ENCODE measurements at places on chromosomes 6 and 20. TPM values are rescaled to one million over a fixed set of nuclear protein-coding genes. Genes with fewer than 3 reads are reported as not detected.

GRCh38 chr6:52523378-52524142 is 53.3 kb downstream of the TRAM2 start:
- no peaks in the 10 kb centered on the region for H3K36me3 ChIP-seq
- peak overlapping the region; percentile 79 for H3K27ac ChIP-seq
- peaks cover 52% of the 10 kb centered on the region for H3K4me1 ChIP-seq

Gene MTFR2
- total RNA-seq, result not detected

GRCh38 chr20:49610691-49611538 is 43.0 kb upstream of the PTGIS start:
- H3K27ac ChIP-seq, result no peak overlapping the region
- no peak for DNase-seq
- H3K36me3 ChIP-seq, result no peaks in the 10 kb centered on the region
- peaks cover 7% of the 10 kb centered on the region for H3K4me1 ChIP-seq
- H3K4me3 ChIP-seq, result peak overlapping the region; percentile 45

GRCh38 chr6:51273228-51273961 is 454.7 kb downstream of the TFAP2B start:
- no peaks in the 10 kb centered on the region for H3K27me3 ChIP-seq
- H3K4me3 ChIP-seq, result no peak overlapping the region
- H3K36me3 ChIP-seq, result no peaks in the 10 kb centered on the region
- no peak for DNase-seq

Gene TBX18
- 85.4 TPM for total RNA-seq

Gene CSNK2B
- 175 TPM for total RNA-seq

- H3K27me3 ChIP-seq, result no peaks in the 10 kb centered on the region
- H3K4me3 ChIP-seq, result no peak overlapping the region
- no peaks in the 10 kb centered on the region for H3K4me1 ChIP-seq
- H3K36me3 ChIP-seq, result no peaks in the 10 kb centered on the region
These were observed 57.8 kb upstream of the NELFCD start for GRCh38 chr20:58923117-58923712.

Gene VGLL2
- total RNA-seq, result not detected

Gene KIAA1755
- 11.0 TPM for total RNA-seq

DNA sequence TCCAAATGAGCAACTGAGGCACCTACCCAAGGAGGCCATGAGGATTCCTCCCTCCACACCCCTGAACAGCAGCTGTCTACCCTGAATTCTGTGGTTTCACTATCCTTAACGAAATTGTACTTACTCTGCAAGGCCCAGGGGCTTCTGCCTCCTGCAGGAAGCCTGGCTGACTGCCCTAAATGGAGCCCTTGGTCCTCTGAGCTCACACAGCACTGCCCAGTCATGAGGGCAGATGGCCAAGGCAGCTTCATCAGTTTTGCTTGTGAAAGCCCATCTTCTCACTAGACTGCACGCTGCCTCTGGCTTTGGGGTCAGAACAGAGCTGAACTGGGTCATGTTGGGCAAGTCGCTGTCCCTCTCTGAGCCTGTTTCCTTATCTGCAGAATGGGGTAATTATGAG is 26.4 kb upstream of the SIRPA start:
- H3K27ac ChIP-seq, result no peak overlapping the region
- no peaks in the 10 kb centered on the region for H3K4me1 ChIP-seq
- H3K36me3 ChIP-seq, result no peaks in the 10 kb centered on the region
- H3K4me3 ChIP-seq, result no peak overlapping the region
- no peak for DNase-seq
- no peaks in the 10 kb centered on the region for H3K27me3 ChIP-seq

DNA sequence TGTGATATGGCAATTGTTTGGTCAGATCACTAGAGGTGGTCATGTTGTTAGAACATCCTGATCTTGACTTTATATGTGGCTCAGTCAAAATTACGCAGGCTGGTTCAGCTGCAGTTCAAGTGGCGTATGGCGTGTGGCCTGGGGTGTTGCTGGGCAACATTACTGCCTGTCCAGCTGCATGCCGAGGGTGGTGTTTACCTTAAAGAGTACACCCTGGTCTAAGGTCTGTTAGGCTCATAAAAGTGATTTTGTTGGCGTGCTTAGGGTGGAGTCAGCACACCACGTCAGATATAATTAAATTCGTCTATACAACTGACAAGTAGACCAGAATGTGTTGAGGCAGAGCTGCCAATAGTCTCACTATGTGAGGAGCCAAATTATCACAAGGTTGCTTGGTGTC is 55.6 kb upstream of the NEDD9 start:
- no peaks in the 10 kb centered on the region for H3K27me3 ChIP-seq
- no peak overlapping the region for H3K27ac ChIP-seq
- no peaks in the 10 kb centered on the region for H3K4me1 ChIP-seq

DNA sequence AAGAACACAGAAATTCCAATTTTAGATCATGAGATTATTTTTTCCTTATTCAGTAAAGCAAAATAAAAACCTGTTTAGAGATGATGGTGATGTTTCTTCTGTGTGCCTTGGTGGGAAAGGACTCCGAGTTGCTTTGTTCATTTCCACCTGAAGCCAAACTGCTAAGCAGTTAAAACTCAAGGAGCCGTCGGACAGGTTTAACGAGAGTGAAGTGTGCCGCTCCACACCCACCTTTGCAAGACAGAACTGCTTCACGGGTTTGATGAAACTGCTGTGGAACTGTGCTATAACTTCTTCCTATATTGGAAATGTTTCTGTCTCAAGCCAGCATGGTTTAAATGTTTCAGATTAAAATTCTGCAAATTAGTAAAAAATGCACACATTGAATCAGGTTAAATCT is 9.2 kb upstream of the DSP start:
- H3K36me3 ChIP-seq, result no peaks in the 10 kb centered on the region
- H3K27ac ChIP-seq, result no peak overlapping the region
- H3K27me3 ChIP-seq, result no peaks in the 10 kb centered on the region

DNA sequence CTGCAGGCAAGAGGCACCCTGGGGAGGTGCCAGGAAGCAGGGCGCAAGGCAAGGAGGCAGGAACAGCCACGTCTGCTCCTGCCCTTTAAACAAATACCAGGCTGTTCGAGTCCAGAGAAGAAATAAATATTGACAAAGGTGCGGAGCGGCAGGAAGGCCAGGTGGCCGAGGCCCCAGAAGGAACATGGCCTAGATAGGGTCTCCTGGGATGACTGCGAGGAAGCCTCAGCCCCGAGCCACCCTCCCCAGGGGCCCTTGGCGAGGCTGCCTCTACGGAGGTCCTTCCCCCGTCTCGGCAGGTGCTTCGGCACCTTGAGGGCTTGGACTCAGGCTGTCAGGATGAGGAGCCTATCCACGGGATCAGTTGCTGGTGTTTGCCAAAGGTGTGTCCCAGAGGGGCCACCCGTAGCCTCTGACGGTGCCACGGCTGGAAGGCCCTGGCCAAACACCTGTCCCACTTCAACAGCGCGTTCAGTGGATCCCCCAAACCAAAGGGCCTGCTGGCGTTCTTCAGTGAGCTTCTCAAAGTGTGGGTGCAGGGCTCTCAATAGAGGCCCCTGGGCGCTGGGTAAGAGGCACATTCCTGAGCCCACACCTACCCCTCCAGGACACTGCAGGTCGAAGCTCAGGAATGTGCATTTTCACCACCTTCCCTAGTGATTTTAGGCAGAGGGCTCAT is 39.8 kb downstream of the SNX5 start:
- no peaks in the 10 kb centered on the region for H3K4me1 ChIP-seq
- no peak for DNase-seq
- no peaks in the 10 kb centered on the region for H3K27me3 ChIP-seq
- no peak overlapping the region for H3K27ac ChIP-seq

GRCh38 chr6:97841763-97842162 is 558.7 kb upstream of the MMS22L start:
- no peaks in the 10 kb centered on the region for H3K4me1 ChIP-seq
- no peaks in the 10 kb centered on the region for H3K27me3 ChIP-seq
- no peak for DNase-seq
- H3K4me3 ChIP-seq, result no peak overlapping the region

Gene SRMS
- total RNA-seq, result not detected

- no peak overlapping the region for H3K4me3 ChIP-seq
- H3K27me3 ChIP-seq, result no peaks in the 10 kb centered on the region
- peaks cover 11% of the 10 kb centered on the region for H3K4me1 ChIP-seq
- DNase-seq, result no peak
- no peak overlapping the region for H3K27ac ChIP-seq
These were observed 25.3 kb downstream of the SRPK1 start for GRCh38 chr6:35895560-35895959.

GRCh38 chr6:81843302-81843701 is 90.8 kb upstream of the TENT5A start:
- peaks cover 18% of the 10 kb centered on the region for H3K4me1 ChIP-seq
- H3K27ac ChIP-seq, result peak overlapping the region; percentile 30
- no peaks in the 10 kb centered on the region for H3K36me3 ChIP-seq
- DNase-seq, result no peak
- no peak overlapping the region for H3K4me3 ChIP-seq

DNA sequence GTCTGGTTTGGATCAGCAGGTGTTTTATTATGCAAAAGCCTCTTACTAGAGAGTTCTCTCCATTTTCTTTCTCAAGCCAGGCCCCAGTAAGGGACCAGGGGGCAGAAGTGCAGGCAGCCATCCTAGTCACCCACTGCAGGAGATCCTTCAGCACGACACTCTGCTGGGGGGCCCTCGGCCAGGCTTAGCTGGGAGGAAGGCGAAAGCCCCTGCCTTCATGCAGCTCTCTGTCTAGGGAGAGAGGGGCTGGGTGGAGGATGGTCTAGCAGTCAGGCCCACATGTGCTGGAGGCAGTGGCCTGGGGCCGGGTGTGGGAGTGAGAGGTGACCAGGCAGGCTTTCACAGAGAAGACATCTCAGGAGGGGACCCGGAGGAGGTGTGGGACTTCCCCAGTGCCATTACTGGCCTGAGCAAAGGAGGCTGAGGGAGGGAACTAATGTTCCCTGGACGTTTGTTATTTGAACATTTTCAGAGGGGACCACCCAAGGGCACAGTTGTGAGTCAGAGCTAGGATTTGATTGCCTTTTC is 33.5 kb upstream of the VSTM2L start:
- no peak overlapping the region for H3K4me3 ChIP-seq
- no peak overlapping the region for H3K27ac ChIP-seq
- no peak for DNase-seq
- H3K27me3 ChIP-seq, result no peaks in the 10 kb centered on the region
- H3K36me3 ChIP-seq, result peaks cover 26% of the 10 kb centered on the region

GRCh38 chr6:52305411-52305810 is 20.9 kb upstream of the MCM3 start:
- no peak for DNase-seq
- H3K36me3 ChIP-seq, result no peaks in the 10 kb centered on the region
- no peaks in the 10 kb centered on the region for H3K27me3 ChIP-seq

Gene SAMD3
- 1.2 TPM for total RNA-seq

DNA sequence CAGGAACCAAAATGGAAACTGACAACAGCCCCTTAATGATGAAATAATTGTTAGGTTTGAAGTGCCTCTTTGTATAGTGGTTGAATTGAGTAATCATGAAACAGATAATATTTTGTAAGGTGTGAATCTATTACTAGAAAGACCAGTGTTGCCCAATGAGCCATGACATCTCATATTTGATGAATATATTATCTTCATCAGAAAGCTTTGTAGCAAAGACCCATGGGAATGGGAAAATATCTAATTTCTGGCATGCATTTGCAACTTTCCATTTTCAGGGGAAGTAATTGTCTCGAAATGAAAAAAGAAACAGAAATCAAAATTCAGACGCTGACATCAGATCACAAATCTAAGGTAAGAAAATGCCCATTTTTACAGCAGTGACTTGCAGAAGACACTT is 57.3 kb upstream of the LAMP5 start:
- H3K4me1 ChIP-seq, result peaks cover 17% of the 10 kb centered on the region
- no peak for DNase-seq
- H3K27ac ChIP-seq, result no peak overlapping the region
- H3K27me3 ChIP-seq, result no peaks in the 10 kb centered on the region

DNA sequence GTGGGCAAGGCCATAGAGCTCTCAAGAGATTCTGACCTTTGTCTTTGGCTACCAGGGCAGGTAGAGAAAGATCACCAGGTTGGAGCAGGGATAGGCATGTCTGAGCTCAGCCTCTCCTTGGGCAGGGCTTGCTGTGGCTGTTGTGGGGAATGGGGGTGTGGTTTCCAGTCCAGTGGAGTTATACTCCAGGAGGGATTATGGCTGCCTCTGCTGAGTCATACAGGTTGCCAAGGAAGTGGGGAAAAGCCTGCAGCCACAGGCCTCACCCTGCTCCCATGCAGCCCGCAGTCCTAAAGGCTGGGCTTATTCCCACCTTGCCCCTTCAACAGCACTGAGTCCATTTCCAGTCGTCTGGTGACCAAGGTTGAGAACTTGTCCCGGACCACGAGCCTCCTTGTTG is 21.9 kb downstream of the MEP1A start:
- H3K36me3 ChIP-seq, result no peaks in the 10 kb centered on the region
- no peaks in the 10 kb centered on the region for H3K4me1 ChIP-seq
- no peak overlapping the region for H3K4me3 ChIP-seq
- H3K27me3 ChIP-seq, result no peaks in the 10 kb centered on the region

GRCh38 chr6:144345451-144345850 is 60.3 kb downstream of the UTRN start:
- no peak overlapping the region for H3K27ac ChIP-seq
- no peak overlapping the region for H3K4me3 ChIP-seq
- DNase-seq, result no peak
- H3K27me3 ChIP-seq, result no peaks in the 10 kb centered on the region
- H3K36me3 ChIP-seq, result no peaks in the 10 kb centered on the region

DNA sequence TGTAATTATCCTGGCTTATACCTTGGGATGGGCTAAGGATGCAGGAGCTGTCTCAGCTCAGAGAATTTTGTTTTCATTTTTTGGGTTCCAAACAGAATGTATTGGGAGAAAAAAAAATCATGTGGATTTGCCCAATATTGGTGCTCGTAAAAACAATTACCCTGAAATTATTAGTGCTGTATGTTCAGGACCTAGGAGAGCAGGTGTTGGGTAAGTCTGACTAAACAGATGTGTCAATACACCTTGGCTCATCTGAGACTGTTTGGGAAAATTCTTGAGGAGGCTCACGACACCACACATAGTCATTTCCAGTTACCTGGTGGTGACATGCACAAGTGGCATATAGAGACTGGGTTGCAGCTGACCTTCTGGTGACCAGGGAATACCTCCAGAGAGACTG is 802.1 kb upstream of the FLRT3 start:
- DNase-seq, result no peak
- no peaks in the 10 kb centered on the region for H3K27me3 ChIP-seq

- no peak overlapping the region for H3K27ac ChIP-seq
- DNase-seq, result no peak
- H3K36me3 ChIP-seq, result no peaks in the 10 kb centered on the region
These were observed 239.7 kb downstream of the TTLL2 start for GRCh38 chr6:167564416-167565250.

Gene RIPOR2
- 9.9 TPM for total RNA-seq

All from thoracic aorta (tissue), 2 donors.